ENCODE measurements at places on chromosomes 6 and 20.
A peak's percentile ranks its signal among the peaks of the same experiment; 100 is the strongest.

DNA sequence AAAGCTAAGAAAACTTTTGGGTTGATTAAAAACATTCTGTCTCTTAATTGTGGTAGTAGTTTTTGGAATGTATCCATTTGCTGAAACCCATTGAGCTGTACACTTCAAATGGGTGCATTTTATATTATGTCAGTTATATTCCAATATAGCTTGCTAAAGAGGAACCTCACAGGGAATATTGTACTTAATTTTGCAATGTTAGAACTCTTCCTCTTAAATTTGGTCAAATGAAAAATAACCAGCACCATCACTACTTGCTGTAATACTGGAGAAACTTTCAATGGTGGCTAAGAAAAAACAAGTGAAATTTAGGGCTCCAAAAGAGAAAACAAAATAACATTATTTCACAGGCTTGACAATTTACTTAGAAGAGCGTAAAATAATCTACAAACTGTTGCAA is 651.5 kb downstream of the MAFB start:
- no peak for DNase-seq

GRCh38 chr6:89503641-89504040 is 70.7 kb downstream of the ANKRD6 start:
- DNase-seq, result no peak

GRCh38 chr20:46681032-46681854 is 8.0 kb downstream of the TP53RK start:
- DNase-seq, result peak; percentile 75

- DNase-seq, result no peak
Measured at GRCh38 chr6:63615590-63615989, 20.0 kb upstream of the PHF3 start.

DNA sequence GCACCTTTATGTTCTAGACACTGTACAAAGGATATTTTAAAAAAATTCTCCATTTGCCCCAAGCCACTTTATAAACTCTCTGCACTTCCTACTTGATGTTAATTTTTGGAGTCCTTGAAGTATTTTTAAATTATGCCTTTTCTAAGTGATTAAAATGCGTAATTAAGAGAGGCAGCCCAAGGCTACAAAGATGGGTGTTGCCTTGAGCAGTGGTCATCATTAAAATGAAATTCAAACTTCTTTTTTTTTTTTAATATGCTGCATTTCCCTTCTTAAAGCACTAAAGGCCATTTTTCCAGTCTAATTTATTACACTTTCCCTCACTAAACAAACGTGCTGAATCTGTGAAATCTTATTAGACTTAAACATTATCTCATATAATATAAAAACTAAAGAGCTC is 102.4 kb downstream of the IMPG1 start:
- DNase-seq, result no peak

DNA sequence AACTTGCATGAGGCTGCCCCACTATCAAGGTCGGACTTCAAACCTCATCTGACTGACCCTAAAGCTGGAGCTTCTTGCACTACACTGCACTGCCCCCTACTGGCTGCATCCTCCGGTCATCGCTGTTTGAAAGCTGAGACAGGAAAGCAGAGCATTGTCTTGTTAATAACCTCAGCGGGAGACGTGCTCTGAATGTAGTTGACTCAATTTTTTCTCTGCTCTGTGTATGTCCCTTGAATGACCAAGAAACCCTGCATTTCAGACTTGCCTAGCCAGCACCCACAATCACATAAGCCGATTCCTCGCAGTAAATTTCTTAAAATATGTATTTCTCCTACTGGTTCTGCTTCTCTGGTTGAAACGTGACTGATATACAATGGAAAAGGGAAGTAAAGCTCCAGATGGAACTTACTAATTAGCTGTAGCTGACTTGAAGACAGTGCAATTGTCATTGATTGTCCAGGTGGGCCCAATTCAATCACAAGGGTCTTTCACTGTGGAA is 27.8 kb downstream of the TCF21 start:
- DNase-seq, result no peak

DNA sequence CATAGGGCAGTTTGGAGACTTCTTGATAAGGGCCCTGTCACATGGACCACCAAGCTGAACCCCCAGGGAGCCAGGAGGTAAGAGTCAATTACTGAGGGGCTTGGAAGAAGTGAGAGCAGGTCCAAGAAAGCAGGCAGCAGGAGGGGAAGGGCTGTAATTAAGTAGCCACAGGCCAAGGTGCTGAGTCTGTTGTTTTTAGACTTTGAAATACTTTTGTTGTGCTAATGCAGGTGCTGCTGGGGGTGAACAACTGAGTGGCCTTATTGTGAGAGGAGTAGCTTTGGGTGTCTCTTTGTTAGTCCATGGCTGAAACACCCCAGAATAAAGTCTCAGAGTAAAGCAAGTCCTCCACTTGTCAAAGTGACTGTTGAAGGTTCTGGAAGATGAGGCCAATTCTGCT is 267.0 kb upstream of the SUPT3H start:
- DNase-seq, result no peak

GRCh38 chr6:71967436-71967835 is 81.1 kb downstream of the RIMS1 start:
- no peak for DNase-seq

DNA sequence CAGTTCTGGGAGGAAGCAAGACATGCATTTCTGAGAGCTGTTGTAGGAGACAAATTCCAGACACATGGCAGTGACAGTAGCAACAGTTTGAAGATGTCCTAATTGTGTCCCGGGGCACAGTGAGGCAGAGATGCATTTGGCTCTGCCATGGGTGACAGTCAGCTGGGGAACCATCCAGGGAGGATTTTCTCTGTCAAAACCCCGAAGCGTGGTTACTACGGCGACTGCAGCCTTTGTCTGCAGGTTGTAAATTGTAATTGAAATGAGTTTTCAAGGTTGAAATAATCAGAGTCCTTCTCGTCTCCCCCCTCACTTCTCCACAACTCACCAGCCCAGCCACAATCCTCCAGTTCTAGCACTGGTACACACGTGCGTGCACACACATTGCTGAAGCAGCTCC is 100.1 kb downstream of the GRM4 start:
- no peak for DNase-seq

DNA sequence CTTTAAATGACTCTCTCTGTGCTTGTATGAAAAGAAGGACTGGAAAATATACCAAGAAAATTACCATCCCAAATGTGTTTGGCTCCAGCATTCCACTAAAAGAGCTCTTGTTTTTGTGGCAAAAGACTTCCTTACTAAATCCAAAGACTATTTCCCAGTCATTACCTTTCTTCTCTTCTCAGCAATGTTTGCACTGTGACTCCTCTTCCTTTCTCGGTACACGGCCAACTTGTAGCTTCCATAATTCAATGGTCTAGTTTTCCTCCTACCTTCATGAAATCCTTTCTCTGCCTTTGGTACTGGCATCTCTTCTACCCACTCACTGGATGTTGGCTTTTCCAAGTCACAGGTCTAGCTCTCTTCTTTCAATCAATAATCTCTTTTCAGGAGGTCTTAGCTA is 568.5 kb upstream of the JAG1 start:
- DNase-seq, result no peak

DNA sequence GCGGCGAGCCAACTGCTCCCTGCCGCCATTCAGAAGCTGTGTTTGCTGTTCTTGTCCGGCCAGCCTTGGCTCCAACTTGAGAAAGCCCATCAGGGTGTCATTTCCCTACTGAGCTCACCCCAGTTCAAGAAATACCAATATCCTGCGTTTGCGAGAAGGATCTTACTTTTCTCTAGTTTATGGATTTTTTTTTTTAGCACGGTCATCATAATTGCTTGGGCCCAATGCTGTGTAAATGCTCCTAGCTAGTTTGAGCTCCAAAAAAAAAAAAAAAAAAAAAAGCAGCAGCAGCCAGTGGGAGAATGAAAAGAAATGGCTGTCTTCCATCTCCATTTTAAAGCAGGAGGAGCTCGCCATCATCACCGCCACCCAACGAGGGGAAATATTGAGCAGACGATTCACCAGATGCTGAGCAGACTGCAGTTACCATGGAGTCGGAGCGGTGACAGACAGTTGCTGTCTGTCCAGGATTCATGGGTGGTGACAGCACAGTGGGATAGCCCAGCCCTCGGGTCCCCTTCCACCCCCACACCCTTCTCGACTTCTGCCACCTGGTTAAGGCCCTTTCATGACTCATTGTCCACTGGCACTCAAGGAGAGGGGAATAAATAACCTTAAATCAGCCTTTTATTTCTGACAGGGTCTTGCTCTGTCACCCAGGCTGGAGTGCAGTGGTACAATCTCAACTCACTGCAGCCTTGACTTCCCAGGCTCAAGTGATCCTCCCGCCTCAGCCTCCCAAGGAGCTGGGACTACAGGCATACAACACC is 132.4 kb upstream of the SNX9 start:
- DNase-seq, result no peak

DNA sequence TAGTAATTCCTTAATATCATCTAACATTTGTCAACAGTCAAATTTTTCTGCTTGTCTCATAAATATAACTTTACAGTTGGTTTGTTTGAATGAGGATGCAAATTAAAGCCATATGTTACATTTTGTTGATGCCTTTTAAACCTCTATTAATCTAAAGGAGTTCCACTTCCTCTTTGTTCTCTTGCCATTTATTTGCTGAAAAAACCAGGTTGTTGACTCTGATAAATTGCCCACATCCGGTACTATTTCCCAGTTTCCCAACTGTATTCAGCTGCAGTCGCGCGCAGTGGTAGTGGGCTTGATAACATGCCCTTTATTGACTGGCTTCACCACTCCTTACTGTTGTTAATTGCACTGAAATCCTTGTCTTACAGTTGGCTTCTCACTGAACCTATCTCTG is 32.8 kb upstream of the SIRPB2 start:
- DNase-seq, result no peak

- no peak for DNase-seq
Measured at GRCh38 chr6:54903884-54904283, 57.3 kb downstream of the FAM83B start.

- DNase-seq, result no peak
Measured at GRCh38 chr6:110140650-110141049, 38.8 kb downstream of the WASF1 start.

DNA sequence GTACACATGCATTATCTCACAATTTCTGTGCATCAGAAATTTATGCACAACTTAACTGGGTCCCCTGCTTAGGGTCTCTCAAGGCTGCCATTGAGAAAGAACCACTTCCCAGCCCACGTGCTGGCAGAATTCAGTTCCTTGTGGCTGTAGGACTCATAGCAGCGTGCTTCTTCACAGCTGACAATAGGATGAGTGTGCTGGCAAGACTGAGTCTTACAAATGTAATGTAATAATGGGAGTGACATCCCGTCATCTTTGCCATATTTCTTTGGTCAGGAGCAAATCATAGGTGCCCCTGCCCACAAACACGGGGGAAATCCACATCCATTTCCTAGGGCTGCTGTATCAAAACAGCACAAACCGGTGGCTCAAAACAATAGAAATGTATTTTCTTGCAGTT is 77.4 kb downstream of the FIG4 start:
- no peak for DNase-seq

- no peak for DNase-seq
Measured at GRCh38 chr20:6855796-6856195, 88.3 kb downstream of the BMP2 start.

- DNase-seq, result no peak
Measured at GRCh38 chr20:63854069-63854765, 7.1 kb upstream of the ABHD16B start.

DNA sequence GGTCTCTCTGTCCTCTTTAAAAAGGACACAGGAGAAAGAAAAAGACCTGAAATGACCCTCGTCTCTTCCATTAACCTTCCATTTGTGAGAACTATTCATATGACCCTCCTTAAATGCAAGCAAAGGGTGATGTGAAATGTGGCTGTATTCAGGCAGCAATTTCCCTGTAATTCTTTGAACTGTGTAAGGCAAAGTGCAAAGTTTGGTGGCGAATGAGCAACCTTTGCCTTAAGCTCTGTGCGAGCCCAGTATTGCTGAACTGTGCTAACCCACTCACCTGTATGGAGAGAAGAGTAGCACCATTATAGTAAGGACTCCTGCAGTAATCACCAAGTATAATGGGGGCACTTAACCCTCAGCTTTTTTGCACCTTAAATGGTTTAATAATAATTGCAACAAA is 223.4 kb downstream of the PLCB1 start:
- no peak for DNase-seq

DNA sequence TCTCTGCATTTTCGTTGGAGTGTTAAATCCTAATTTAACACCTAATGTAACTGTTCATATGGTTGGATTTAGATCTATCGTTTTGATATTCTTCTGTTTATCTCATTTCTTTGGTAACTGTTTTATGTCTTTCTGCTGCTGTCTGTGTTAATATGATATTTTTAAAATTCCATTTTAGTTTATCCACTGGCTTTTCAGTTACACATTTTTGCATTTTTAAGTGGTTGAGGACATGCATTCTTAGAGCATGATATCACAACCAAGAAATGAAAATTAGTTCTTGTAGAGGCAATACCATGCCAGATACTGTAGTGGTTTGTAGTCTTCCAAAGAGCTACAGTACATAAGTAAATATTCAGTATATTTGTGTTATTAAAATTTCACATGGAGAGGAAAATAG is 58.6 kb downstream of the LIN28B start:
- no peak for DNase-seq

GRCh38 chr6:90701146-90701781 is 114.4 kb upstream of the MAP3K7 start:
- DNase-seq, result no peak

DNA sequence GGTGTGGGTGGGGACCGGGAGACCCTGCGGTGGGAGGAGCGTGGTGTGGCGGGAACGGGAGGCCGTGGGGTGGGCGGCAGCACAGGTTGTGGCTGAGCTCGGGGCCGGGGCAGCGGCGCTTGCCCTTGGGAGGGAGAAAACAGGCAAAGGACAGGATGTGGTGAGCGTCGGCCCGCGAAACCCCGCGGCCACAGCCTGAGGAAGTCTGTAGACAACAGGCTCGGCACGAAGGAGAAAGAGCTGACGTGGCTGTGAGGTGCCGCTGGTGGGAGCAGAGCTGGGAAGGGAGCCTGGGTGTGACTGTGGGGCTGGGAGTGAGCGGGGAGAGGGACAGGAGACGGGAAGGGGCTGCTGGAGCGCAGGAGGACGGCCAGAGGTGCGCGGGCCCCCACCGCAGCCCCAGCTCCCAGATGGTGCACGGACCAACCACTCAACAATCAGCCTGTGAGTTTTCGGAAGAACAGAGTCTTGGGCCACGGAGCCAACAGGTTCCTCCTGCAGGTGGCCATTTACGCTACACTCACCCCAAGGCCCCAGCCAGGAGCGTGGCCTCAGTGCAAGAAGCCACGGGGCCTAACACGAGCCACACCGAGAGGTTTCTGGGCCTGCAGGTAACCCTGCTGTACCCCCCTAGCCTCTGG is 202.8 kb downstream of the DLL1 start:
- DNase-seq, result no peak

DNA sequence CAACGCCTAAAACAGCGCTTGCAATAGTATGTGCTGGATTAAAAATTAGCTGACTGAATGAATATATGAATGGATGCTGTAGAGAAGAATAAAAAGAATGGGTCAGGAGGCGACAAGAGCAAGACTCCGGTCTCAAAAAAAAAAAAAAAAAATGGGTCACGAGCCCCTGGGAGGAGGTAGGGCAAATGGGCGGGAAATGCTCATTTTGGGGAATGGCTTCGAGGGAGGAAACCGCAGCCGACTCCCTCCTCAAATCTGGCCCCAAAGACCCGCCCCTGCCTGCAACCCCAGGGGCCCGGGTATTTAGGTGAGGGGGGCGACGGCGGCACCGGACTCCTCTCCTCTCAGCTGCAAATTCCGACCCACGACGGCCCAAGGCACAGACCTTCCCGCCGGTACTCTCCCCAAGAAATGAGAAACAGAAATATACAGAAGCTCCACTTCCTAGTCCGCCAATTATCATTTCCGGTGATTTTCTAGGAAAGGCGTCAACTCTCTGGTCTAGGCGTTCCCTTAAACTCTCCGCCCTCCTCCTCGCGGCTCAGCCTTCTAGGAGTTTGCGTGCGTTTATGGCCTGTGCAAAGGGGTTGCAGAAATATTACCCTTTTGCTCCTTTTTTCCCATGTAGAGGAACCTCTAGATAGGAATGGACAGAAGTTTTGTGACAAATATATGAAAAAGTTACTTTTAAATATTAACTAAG is at the start of gene ZNF311:
TSS of gene ZNF311 (minus strand) at position 133 of the 703 bp plus-strand sequence. CDS start 1,361 bp downstream, outside the sequence.
- no peak for DNase-seq
